GM03348 (cell line): ENCODE measurements at places on chromosomes 6 and 20.

DNA sequence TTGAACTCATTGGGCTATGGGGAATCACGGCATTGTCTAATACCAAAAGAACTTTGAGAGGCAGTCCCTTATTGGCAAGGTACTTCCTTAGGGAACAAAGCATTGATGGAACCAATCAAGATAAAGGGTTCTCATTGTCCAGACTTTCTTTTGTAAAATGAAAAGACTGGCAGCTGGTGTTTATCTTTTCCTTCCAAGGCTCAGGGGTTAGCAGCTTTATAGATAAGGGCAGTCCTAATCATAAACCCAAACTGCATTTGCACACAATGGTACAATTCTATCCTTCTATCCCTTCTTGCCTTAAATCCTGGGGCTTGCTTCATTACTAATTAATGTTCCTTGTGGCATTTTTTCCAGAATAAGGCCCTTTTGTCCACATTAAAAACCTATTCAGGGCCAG lies 28.6 kb downstream of the CDK19 start:
- no peak for DNase-seq

DNA sequence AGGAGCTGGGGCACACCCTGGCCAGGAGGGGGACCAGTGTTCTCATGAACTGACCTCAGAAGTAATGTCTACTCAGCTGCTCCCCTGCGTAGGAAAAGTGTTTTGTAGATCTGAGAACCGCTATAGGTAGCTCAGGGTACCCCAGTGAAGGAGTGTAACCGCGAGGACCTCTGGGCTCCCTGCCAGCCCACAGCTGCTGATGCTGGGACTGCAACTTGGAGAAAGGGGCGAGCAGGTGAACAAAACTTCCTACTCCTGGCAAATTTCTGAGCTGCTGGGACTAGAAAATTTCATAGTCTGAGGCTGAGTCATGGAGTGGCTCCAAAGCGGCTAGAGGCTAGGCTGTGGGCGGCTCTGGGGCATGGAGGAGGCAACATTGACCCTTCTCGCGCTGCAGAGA lies 51.9 kb downstream of the PYGB start:
- DNase-seq, result no peak

DNA sequence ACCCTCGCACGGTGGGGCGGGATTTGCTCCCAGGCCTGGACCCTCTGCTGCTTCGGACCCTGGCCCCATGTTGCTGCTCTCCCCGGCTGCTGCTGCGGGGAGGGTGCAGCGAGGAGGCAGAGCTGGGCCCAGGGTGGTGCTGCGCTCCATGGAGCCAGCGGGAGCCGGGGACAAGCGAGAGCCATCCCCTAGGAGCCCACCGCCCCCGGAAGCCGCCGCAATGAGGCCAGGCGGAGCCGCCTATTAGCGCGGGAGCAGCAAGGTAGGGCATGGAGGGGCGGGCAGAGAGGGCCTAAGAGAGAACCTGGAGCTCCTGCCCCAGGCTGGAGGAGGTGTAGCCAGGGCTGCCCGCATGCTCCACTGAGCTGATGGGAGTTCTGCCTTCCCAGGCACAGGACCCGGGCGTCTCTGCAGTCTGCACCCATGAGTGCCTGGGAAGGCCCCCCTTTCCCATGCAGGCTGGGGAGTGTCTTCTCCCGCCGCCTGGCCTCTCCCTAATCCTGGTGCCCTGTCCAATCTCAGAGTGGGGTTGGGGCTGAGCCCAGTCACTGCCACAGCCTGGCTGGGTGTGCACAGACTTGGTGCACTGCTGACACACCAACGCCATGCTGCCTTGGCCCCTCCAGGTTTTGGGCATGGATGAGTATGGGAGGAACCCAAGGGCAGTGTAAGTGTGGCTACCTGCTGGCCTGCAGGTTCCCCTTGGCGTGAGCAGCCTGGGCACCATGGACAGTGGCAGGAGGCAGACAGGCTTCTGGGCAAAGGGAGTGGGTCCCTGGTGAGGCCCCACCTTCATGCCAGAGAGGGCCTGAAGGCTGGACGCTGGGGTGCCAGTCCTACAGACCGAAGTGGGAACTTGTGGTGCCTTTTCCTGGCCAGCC lies 360.6 kb upstream of the MAP3K7 start:
- no peak for DNase-seq

DNA sequence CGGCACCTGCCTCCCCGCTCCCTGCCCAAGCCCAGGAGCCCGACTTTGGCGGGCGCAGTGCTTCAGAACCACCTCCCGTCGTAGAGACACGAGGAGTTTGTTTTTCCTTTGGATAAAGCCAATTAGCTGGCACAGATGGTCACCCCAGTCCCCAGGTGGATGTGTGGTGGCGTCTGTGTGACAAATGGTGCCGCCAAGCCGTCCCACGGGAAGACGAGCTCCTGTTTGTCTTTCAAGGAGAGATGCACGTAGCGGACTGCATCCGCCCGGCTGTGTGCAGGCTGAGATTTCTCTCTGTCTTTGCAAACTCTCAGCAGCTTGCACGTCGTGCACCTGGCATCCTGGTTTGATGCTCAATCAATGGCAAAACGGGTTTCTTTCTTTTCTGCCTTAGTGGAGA lies 16.1 kb upstream of the MRGBP start:
- no peak for DNase-seq
